Gastrocnemius medialis (tissue), 4 donors: ENCODE measurements at places on chromosomes 4 and X.

DNA sequence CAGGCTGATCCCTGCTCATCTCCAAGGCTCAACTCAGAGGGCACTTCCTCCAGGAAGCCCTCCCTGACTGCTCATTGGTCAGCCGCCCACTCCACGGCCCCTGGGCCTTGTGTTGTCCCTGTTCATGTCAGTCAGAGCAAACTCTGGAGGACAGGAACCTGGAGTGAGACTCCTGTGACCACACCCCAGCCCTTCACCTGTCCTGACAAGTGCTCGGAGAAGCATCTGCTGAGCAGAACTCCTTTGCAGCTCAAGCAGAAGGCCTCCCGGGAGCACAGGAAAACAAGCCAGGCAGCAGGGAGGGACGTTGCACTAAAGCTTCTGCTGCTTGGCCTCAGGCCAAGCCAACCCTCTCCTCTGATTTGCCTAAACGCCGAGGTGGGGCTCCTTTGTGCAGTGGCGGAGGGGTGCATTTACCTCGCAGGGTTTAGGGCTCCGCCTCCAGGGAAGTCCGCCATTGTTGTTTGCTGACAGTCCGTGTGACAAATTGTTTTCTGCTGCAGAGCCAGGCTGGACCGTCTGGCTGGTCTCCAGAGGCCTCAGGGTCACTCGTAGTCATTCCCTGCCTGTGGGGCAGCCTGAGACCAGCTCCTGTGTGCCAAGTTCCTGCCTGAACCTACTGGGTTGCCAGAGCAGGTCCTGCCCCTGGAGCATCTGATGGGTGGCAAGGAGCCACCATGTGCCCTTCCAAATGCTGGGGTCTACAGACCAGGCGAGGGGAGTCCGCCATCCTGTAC, 61.8 kb downstream of the C4orf50 start:
- no peak for DNase-seq

- no peak for DNase-seq
These were observed 55.0 kb upstream of the NKX1-1 start for GRCh38 chr4:1460967-1461868.

- no peak for DNase-seq
These were observed 668.5 kb downstream of the PCDH18 start for GRCh38 chr4:136863756-136864155.

DNA sequence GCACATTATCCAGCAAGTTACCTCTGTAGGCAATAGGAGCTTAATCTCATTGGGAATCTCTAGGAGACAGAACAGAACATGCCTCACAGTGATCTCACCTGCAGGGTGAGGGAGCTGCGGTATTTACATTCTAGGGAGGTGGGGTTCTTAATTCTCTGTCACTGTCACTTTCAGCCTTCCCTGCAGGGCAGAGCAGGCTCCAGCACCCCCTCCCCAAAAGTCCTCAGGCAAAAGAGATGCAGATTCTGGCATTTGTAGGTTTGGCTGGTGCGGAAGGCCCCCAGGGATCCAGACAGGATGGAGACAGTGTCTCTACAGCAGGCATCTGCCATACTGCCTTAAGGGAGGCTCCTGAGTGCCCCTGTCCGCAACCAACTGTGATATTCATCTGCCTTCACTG, 166.4 kb upstream of the ATP6AP2 start:
- DNase-seq: no peak

GRCh38 chr4:89039730-89040338, 17.2 kb downstream of the FAM13A start:
- DNase-seq: no peak

- DNase-seq: no peak
These were observed 97.6 kb downstream of the FAM193A start for GRCh38 chr4:2634014-2634413.

DNA sequence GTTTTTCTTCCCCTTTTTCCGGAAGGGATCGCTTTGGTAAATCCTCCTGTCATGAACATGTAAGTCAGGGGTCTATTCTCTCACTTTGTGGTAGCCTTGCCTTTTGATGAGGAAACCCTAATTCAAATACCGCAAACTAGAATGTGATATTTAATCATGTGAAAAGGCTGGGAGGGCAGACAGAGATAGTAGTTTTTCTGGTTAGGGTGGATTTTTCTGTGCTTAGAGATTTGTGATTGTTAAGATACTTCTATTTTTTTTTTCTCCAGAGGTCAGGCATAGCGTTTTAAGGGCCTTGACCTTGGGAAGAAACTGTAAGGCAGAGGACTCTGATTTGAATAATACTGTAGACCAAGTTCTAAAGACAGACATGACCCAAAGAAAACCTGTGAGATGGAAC, 41.8 kb upstream of the PACRGL start:
- DNase-seq: no peak

DNA sequence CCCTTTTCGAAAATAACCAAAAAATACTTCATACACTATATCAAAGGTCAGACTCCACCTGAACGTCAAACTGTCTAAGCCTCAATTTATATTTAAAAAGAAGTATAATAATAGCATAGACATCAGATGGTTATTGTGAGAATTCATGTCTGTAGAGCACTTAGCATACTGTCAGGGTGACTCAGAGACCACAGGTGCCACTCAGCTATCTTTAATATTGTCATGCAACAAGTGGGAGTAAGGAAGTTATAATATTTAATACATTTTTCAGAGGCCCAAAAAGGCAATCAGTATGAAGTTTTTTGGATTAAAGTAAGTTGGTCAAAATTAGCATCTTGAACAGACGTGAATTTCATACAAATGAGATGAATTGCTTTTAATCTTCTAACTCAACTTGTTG, 93.3 kb downstream of the PHOX2B start:
- DNase-seq: no peak

GRCh38 chr4:41384992-41385391, 128.3 kb downstream of the UCHL1 start:
- no peak for DNase-seq

- no peak for DNase-seq
These were observed 21.4 kb upstream of the CLGN start for GRCh38 chr4:140448830-140449229.

GRCh38 chrX:70044541-70045245, 5.0 kb downstream of the AWAT2 start:
- DNase-seq: no peak

DNA sequence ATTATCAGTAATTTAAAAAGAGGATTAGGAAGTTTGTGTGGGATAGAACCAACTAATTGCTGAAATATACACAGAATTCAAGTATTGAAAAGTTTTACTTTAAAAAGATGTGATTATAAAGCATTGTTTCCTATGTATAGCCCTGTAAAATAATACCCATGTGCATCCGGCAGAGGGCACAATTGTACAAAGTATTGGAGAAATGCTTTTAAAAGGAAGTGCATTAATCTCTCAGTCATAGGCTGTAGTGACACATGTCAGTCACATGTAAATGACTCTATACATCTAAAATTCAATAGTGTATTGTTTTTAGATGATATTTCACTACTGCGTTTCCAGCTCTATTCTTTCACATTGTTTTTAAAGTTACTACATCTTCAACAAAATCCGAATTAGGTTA, 9.7 kb upstream of the GEMIN8 start:
- DNase-seq: no peak

DNA sequence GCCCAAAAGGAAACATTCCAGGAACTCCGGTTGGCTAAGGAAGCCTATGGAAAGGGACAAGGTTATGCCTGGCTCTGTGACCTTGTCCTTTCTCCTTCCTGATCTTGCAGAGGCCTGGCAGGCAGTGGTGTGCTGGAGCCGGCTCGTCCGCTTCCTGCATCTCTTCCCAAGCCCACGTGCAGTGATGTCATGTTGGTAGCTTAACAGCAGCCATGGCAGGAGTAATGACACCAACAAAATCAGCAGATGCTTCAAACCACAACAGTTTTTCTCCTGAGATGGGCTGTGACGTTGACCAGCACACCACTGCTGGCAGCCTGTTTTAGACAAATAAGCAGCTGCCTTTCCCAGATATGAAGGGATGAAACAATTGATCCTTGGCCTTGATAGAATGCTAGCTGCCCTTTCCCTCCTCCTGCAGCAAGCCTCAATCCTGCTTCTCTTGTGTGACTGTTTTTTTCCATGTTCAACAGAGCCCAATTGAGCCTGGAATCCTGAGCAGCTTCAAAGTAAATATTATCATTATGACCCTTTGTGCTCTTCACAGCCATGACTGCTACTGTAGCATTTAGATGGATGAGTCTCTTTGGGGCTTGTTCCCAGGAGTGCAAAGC, 23.4 kb downstream of the SEPTIN6 start:
- DNase-seq: no peak

GRCh38 chr4:15740764-15741404, 37.2 kb upstream of the CD38 start:
- no peak for DNase-seq

DNA sequence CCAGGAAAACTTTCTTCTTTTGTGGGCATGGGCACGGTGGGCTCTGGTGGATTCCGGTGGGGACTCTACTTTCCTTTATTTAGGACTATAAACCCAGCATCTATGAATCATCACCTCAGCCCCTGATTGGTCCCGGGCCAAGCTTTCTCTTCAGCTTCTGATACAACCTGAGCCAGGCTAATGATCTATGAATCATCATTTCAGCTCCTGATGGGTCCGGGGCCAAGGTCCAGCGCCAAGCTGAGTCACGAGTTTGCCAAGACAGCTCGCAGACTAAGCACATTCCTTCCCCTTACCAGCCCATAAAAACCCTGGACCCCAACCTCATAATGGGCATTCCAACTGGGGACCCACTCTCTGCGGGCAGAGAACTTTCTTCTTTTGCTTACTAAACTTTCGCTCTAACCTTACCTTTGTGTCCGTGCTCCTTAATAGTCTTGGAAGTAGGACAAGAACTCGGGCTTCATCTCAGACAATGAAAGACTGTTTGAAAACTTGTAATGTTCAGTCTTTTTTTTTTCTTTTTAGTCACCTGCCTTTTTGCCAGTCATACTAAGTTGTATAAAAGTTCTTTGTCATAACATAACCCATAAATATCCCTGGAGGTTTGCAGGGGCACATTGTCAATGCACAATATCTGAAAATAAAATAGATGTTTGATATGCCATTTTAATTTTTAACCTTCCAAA, 904.9 kb upstream of the EPHA5 start:
- no peak for DNase-seq

GRCh38 chr4:127174616-127175015, 458.1 kb upstream of the INTU start:
- DNase-seq: no peak

GRCh38 chrX:23907111-23907497, 634 bp downstream of the APOO start:
- peak; percentile 13 for DNase-seq

GRCh38 chrX:15143050-15143824, 126.6 kb downstream of the ASB9 start:
- no peak for DNase-seq
